ENCODE measurements at places on chromosomes 12 and 14. TPM values are rescaled to one million over a fixed set of nuclear protein-coding genes. Genes with fewer than 3 reads are reported as not detected.

GRCh38 chr14:69287098-69288010 is 27.4 kb downstream of the GALNT16 start:
- no peak for DNase-seq

DNA sequence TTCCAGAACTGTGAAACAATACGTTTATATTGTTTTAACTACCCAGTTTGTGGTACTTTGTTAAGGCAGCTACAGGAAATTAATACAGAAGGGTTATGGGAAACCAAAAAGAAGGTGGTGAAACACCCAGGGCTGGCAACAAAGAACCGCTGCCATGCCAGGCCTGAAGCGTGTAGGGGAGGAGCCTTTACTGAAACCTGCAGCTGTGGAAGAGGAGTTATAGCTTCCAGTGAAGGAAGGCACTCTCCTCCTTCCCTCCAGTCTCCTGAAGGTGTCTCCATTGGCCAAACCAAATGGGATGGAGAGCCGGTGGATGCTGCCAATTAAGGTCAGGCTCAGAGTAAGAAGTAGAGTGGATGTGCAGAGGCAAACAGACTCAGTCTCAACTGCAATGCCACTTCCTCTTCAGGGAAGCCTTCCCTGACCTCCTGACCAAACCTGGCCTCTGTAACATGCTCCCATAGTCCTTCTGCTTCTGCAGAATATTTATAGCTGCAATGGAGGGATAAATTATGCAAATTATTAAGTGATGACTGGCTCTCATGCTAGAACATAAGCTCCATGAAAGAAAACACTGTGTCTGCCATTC is 168.3 kb downstream of the DAD1 start:
- DNase-seq: no peak

DNA sequence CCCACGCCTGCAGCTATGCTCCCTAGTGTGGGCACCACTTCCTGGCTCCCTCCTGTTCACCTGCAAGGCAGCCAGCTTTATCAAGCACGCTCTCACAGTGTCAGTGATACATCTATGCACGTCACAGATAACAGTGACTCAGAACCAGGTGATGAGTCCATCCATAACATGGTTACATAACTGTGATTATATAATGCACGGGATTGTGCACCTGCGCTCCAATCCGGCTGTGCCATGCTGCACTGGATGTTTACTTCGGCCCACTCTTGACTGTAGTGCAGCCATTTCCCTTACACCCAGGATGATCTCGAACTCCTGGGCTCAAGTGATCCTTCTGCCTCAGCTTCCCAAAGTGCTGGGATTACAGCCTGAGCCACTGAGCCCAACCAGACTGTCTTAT is 38.4 kb upstream of the CEP83 start:
- DNase-seq: no peak

- no peak for DNase-seq
Measured at GRCh38 chr12:56362130-56363059, at the start of gene APOF. Gene APOF (minus strand): TSS chr12:56362857. CDS start chr12:56362745, 112 bp downstream.

DNA sequence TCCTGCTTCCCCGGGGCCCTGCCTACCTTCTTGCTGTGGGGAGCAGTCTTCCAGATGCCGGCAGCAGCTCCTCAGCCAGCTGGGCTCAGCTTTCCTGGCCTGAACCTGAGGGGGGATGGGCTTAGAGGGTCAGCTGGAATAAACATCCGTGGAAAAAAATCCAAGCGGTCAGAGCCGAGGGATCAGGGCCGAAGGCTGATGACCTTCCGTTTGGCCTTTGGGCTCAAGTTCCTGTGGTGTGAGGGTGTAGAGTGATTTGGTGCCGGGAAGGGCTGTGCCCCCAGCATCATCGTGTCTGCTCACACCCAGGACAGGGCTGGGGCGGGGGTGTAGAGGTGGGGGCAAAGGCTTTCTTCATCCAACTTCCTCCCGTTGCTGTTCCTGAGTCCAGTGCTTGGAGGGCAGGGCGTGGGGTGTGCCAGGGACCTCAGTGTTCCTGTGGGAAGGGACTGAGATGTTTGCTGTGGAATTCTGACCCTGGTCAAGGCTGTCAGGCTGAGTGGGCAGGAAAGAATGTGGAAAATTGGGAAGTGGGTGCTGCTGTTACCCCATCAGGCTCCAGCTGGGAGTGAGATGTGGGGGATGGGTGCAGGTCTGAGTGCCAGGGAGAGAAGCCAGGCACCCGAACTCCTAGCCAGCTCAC is 2.6 kb downstream of the SMIM41 start:
- DNase-seq: no peak

DNA sequence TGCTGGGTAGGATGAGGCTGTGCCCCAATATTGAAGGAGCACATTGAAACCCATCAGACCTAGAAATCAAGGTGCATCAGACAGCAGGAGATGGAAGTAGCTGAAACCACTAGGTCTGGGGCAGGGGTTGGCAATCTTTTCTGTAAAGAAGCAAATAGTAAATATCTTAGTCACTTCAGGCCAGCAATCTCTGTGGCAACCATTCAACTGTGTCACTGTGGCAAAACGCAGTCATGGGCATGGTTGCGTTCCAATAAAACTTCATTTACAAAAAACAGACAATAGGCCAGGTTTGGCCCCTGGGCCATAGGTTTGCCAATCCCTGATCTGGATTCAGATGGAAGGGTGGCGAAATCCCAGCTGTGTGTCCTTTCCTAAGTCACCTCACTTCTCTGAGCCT is 397.3 kb downstream of the MED13L start:
- DNase-seq: no peak

Gene MANSC4
- 0.49 TPM for polyA plus RNA-seq

Gene KRT78
- 2.0 TPM for polyA plus RNA-seq

Gene RPGRIP1
- 0.25 TPM for polyA plus RNA-seq

All from aorta (tissue), 5 donors.